Renal cortical epithelial cell (primary cell): ENCODE measurements at places on chromosomes 5 and 9. TPM values are rescaled to one million over a fixed set of nuclear protein-coding genes. Genes with fewer than 3 reads are reported as not detected.

NOXA1 gene
- 2.1 and 2.8 TPM in 2 replicates for total RNA-seq

PCDHGA2 gene
- total RNA-seq, result 1.2 and 3.1 TPM in 2 replicates

NRARP gene
- total RNA-seq, result 0.55 and 1.0 TPM in 2 replicates

STC2 gene
- 15.1 and 41.0 TPM in 2 replicates for total RNA-seq

ZBTB5 gene
- total RNA-seq, result 8.3 and 21.3 TPM in 2 replicates

SEMA4D gene
- 6.9 and 55.4 TPM in 2 replicates for total RNA-seq

MOB3B gene
- total RNA-seq, result 0.87 and 1.4 TPM in 2 replicates

ITGA1 gene
- total RNA-seq, result 8.9 and 57.7 TPM in 2 replicates

ORM2 gene
- total RNA-seq, result not detected in 2 replicates

KLF4 gene
- 3.2 and 3.3 TPM in 2 replicates for total RNA-seq

CA9 gene
- total RNA-seq, result 6.8 and 6.9 TPM in 2 replicates

PTPN3 gene
- total RNA-seq, result 18.8 and 43.5 TPM in 2 replicates

IL31RA gene
- 1.0 and 1.2 TPM in 2 replicates for total RNA-seq

SHROOM1 gene
- 3.3 and 4.5 TPM in 2 replicates for total RNA-seq

DNA sequence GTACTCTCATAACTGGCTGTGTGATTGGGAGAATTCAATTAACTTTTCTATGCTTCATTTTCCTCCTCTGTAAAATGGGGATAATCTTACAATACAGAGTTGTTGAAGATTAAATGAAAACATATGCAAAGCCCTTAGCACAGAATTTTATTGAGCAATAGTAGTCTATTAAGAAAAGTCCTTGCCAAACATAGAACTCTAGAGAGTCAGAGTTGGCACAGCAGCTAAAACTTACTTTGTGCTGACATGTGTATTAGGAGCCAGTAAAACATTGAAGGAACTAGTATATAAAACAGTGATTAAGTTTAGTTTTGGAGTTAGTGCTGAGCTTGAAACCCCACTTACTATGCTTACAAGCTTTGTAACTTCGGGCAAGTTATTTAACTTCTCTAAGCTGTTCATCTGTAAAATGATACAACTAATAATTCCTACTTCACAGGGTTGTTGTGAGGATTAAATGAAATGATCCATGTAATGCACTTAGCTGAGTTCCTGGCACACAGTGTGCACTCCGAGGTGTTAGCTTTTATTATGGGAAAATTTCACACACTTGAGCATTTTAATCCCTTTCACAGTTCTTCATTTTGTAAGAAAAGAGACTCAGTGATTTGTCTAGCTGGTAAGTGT lies 20.0 kb upstream of the GRIN3A start:
- DNase-seq, result no peak

GRCh38 chr9:78314953-78315870 lies 18.3 kb downstream of the PSAT1 start:
- no peak for DNase-seq

DNA sequence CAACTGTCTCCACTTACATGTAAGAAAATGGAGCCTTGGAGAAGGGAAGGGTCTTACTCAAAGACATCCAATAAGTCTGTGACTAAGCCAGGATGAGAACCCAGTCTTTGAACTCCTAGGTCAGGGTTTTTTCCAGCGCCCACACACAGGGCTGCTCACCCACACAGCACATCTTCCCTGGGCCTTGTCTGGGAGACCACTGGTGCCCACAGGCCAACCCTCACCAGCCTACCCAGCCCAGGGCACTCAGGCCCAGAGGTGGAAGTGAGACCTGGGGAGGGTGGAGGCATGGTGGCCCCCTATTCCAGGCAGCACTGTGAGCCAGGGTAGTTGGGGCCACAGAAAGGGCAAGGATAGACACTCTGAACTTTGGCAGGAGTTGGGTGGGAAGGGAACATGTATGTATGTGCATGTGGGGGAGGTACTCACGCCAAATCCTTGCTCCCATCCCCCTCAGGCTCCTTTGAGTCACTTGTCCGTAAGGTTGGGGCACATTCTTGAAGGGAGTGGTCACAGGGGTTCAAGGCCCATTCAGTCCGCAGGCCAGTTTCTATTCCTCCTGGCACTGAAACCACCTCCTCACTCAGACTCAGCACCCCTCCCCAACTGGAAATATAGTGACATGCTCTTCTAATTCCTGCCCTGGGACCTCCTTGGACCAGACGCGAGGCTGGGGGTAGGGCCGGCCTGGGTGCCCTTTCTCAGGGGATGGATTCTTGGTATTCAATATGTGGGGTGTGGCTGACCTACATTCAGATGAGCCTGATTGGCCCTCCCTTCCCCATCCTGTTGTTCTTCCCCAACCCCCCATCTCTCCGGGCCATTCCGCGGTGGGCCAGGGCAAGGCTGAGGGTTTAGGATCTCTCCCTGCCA lies 2.9 kb upstream of the SLC4A9 start:
- no peak for DNase-seq

GRCh38 chr5:149345892-149346222 lies 558 bp downstream of the GRPEL2 start:
- peak; percentile 34 for DNase-seq

GRCh38 chr5:2111569-2112105 lies 228.9 kb upstream of the IRX4 start:
- no peak for DNase-seq

DNA sequence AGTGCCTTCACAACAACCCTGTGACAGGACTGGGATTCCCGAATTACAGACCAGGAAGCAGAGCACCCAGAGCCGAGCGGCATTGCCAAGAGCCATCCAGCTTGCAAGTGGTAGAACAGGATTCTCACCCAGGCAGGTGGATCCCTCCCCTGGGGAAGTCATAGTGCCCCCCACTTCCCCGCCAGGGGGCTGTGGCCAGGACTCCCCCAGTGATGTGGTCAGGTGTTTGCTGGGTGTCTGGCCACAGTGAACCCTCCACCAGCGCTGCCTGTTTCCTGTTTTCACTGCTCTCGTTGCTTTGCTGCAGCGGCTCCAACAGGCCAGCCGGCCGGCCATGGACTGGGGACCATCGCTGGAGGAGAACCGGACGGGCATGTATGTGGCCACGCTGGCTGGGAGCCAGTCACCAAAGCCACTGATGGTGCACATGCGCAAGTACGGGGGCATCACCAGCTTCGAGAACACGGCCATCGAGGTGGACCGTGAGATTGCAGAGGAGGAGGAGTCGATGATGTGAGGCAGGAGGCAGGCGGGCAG lies 19.3 kb downstream of the SLC6A7 start:
- DNase-seq, result no peak

DNA sequence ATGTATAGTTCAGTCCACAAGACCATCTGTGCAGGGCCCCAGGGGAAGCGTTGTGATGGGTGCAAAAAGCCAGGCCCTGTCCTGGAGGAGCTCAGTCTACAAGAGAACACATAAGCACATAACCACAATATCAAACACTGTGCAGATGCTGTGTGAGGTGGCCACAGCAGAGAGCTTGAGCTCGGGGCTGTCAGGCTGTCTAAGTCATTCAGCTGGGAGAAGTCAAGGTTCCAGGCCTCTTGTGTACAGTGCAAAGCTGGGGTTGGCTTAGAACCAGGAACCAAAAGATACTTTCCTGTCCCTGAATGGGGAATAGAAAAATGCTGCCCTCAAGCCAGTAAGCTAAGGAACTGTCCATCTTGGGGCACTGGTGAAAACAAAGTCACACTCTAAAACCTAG lies 75.0 kb downstream of the PRDM6 start:
- no peak for DNase-seq

DNA sequence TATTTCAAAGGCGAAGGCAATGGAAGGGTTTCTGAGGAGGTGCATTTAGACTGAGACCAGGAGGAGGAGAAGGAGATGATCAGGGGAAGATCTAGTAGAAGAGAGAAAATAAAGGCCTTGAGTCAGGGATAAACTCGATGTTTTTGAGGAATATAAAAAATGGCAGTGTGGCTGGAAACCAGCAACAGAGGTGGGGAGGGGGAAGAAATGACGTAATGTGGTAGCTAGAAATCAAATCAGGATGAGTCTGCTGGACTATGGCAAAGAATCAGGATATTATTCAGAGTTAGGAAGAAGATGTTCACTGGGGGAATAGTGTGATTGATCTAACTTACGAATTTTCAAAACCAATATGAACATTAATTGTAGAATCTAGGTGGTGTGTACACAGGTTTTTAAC lies 1673.9 kb upstream of the WWC1 start:
- DNase-seq, result no peak

DNA sequence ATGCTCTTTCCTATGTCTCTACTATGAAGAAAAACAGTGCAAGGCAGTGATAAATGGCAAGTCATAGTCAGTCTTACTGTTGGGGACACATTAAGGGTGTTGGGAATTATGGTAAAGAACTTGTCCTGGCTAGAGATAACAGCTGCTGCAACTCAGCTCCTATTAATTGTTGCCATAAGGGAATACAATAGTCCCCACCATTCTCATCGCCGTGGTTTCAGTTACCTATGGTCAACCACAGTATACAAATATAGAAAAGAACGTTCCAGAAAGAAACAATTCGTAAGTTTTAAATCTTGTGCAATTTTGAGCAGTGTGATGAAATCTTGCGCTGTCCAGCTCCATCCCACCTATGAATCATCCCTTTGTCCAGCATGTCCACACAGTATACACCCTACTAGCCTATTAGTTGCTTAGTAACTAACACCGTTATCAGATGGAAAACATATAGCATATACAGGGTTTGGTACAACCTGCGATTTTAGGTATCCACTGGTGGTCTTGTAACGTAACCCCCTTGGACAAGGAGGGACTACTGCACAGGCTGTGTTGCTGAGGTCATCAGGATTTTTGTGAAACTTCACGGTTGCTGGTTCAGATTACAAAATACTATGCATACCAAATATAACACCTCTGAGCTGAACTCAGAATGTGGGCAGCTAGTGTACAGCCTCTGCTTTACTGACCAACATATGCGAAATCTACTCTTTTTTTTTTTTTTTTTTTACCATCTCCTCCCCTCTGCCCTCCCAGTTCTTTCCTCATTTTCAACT lies 53.5 kb downstream of the ZFR start:
- peak; percentile 80 for DNase-seq

DNA sequence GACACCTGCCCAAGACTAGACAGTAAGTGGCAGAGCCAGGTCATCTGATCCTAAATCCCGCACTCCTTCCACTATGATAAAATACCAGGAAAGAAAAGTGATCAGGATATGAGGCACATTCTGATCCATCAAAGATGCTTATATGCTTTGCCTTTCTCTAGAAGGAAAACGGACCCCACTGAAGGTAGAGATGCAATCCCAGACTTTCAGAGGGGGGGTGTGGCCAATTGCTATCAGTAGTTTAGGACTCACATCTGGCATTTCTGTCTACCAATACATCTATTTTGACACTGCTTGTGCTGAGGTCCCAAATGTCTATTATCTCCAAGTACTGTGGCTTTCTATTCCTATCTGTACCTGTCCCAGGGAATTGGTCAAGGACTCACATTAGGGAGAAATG lies 1.7 kb downstream of the TRIM52 start:
- DNase-seq, result no peak

DNA sequence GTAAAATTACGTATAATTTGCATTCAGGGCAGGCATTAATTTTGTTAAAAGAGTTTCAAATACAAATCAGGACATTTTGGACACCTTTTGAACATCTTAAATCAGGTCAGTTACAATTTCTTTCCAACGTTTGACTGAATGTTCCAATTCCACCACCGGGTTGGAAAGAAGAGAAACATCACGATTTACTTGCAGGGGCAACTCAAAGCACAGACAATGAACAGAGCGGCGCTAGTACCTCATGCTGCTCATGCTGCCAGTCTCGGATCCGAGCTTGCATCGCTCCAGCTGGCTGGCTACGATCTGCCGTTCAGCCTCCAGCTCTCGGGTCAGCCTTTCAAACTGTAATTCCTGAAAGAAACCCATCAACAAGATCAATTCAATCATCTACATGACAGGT lies 339.5 kb downstream of the CTNND2 start:
- DNase-seq, result no peak

DNA sequence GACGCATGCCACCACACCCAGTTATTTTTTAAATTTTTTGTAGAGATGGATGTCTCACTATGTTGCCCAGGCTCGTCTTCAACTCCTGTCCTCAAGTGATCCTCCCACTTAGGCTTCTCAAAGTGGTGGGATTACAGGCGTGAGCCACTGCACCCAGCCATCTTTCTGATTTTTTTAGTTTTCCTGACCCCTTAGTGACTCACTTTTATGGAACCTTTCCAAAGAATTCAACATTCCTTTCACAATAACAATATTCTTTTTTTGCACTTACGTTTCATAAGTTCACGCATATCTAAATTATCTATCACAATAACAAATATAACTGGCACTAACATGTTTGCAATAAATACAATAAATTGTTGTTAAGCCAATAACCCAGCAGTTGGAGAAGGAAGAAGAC lies 8.5 kb downstream of the ELOVL7 start:
- no peak for DNase-seq

GRCh38 chr5:79518718-79519117 lies 4.8 kb upstream of the HOMER1 start:
- DNase-seq, result peak; percentile 75
